ENCODE measurements at places on chromosomes 7 and 10.

DNA sequence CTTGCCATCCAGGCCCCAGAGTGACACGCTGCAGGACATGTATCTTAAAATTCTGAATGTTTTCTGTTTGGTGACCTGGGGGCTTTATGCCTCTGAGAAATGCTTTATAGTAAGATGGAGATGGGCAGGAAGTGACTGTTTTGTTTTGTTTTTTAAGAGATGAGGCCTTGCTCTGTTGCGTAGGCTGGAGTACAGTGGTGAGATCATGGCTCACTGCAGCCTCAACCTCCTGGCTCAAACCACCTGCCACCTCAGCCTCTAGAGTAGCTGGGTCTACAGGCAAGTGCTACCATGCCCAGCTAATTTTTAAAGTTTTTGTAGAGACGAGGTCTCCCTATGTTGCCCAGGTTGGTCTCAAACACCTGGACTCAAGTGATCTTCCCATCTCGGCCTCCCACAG, 20.6 kb downstream of the ZNF777 start:
- DNase-seq = no peak

GRCh38 chr7:92614660-92615174, 24.5 kb upstream of the FAM133B start:
- no peak for DNase-seq

GRCh38 chr10:46220872-46221538, 65.8 kb upstream of the ANTXRL start:
- no peak for DNase-seq

GRCh38 chr10:78411716-78412115, 378.1 kb downstream of the RPS24 start:
- no peak for DNase-seq

GRCh38 chr10:1272777-1273161, 216.6 kb downstream of the WDR37 start:
- DNase-seq = no peak

GRCh38 chr7:107045980-107046379, 1.5 kb downstream of the PRKAR2B start:
- DNase-seq = no peak

DNA sequence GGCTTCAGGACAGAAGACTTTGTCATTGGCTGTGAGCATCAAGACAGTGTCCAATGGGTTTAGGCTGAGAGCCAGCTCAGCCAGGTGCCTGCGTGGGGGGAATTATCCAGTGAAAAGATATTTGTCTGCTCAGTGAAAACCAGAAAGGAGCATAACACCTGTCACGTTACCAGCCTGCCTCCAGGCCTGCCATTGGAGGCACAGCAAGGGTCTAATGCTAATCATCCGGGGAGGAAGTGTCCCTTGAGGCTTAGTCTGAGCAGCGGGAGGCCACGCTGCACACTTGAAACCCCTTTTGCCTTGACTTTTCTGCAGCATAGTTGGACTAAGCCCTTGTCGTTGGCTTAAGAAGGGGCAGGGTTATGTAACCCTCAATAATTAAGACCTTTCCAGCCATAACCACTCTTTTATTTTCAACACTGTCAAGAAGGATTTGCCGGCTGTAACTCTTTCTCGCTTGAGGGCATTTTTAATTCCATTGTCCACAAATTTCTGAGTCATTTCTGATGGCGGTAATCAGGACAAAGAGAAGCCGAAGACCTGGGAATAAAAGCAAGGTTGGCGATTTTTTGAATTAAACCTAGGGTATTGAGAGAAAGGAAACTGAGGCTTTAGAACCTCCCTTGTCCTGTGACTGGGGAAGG, 639.6 kb upstream of the FOXK1 start:
- DNase-seq = no peak

DNA sequence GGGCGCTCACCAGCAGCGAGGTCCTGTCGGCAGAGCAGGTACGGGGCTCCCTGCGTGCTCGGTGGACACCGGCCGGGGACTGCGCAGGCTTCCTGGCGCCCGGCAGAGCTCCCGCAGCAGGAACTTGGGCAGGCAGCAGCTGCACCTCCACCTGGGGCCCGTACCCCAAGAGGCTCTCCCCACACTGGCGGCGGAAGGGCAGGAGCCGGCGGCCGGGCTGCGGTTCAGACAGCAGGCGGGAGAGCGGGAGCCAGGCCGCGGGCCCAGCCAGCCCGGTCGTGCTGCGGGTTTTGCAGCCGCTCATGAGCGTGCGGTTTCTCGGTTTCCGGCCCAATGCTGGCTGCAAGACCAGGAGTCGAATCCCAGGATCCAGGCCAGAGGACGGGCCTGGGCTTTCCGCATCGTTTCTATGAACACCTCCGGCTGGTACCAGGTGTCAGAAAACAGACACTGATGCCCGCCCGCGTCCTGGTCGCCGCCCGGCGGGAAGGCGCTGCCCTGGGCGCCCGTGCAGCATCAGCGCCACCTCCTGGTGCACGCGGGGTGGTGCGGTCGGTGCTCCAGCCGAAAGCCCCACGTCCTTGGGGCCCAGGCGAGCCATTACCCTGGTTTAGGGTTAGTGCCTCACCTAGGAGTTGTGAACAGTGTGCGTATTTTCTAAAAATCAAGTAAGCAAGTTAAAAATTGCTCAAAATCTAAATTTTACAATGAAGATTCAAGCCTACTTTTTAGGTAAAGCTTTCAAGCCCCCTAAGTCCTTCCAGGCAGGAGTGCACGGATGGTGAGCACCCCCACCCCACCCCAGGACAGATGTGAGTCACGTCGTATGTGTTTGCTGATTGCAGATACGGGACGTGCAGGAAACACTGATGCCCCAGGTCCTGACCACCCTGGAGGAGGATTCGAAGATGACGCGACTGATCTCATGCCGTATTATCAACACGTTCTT, 47.4 kb upstream of the PRKAR1B start:
- DNase-seq = peak; percentile 61

- no peak for DNase-seq
These were observed 48.8 kb upstream of the EXOC6 start for GRCh38 chr10:92799568-92799967.

GRCh38 chr10:118033905-118034304, 12.8 kb downstream of the RAB11FIP2 start:
- DNase-seq = no peak

DNA sequence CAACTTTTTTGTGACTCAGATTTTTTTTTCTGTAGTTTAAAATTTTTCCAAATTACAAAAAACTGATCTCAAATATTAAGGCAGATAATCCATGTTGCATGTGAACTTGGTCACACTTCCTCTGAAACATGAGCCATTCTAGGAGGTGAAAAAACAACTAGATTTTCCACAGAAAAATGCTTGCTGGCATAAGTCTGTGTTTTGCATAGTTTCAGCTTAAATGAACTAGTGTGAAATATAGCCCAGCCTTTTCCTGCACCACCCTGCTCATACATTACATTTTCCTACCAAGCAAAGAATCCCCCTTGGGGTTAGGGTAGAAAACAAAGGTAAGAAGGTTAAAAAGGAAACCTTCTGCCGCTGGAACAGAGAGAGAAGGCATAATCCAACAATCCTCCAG, 48.2 kb downstream of the SLC25A13 start:
- no peak for DNase-seq

DNA sequence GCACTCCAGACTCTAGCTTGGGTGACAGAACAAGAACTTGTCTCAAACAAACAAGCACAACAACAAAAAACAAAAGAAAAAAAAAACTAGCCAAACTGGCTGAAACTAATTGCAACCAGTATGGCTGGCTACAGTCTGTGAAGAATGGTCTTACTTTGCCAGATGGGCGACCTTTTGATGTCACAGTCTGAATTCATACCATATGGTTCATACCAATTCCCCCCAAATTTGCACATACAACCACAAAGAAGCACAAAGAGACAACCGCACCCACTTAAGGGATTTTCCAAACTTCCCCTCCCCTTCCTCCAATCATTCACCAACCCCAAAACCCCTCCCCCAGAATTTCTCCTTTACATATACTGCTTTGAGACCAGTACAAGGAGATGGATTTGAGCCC, 114.2 kb downstream of the SPAG6 start:
- no peak for DNase-seq

DNA sequence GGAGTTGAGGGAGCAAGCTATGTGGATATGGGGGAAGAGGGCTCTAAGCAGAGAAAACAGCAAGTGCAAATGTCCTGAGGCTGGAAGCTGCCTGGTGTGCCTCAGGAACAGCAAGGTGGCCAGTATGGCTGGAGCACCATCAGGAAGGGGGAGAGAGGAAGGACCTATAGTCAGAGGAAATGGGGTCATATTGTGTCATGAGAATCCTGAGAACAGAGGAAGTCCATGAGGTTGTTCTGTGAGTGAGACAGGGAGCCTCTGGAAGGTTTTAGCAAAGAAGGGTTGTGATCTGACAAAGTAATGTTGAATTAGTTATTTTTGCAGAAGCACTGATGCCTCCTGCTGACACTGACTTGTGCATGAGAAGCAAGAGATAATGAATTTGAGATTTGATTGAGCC, 204.3 kb downstream of the PTEN start:
- no peak for DNase-seq

GRCh38 chr7:135247746-135248471, 14.3 kb downstream of the STRA8 start:
- DNase-seq = no peak

DNA sequence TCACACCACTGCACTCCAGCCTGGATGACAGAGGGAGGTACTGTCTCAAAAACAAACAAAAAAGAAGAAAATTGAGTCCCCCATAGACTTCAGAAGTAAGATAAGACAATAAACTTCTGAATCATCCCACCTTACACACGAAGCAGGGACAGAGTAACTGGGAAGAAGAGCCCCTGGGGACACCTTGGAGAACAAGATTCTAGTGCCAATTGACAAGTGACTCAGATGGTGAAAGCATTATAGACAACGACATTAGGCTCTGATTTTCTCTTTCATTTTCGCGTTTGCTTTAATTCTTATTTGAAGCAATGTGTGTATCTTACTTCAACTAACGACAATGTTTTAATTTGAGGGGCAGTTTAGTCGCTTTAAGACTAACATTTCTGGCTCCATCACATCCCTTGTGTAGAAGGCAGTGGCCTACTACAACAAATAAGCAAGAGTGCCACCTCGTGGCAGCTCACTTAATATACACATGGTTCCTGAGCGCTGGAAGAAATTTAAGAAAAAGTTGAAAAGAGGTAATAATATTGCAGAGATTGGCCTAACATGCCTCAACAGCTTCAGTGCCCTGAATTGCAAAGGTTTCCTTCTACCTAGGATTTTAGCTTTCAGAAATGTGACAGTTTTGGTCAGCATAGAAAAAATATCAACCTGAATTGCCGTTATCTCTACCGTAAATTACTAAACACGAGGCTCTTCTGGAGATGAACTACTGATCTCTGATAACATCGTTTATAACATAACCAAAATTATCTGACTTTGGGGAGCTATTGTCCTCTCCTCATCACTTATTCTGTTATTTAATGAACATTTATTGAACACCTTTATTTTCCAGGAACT, 36.7 kb downstream of the ASNS start:
- DNase-seq = peak; percentile 39

- no peak for DNase-seq
These were observed 26.4 kb downstream of the AUTS2 start for GRCh38 chr7:69624435-69625230.

DNA sequence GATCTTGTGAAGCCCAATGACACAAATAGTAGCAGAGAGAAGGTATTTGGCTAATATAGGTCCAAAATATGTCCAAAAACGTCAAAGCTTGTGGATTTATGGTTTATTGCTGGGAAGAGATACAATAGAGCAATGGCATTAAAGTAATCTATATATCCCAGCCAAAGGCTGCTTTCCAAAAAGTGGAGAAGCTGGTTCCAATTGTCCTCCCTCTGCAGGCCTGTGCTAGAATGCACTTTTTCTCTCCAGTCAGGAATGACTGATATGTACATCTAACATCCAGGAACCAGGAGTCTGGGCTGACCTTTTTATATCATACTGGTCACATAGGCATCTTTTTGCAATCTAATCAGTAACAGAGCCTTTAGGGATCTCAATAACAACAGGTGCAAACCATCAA, 167.1 kb upstream of the FAM3C start:
- DNase-seq = no peak

DNA sequence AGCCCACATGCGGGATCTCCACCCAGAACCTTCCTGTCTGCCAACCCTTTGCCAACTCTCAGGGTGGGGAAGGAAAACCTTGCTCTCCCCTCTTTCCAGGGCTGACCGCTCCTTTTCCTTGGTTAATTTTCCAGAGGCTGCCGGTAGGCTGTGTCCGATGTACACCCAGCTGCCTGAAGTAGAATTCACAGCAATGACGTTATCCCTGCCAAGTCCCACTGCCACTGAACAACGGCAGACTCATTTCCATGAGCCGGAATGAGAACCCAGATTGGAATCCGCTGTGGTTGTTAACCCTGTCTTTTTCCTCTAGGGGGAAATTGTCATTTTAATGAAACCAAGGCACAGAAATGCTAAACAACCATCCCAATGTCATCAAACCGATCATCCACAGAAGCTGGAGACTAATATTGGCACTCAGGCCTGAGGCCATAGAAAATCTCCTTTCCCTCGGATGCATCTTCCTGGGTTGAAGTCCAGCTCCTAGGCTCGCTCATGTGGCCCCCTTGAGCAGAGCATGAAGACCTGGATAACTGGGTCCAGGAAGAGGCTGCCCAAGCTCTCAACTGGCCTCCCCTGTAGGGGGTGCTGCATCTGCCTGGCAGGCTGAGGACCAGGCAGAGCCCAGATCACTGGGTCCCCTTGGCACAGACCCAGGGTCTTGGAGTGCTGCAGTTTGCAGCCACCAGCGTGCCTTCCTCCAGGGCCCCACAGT, 30.4 kb downstream of the KLRG2 start:
- no peak for DNase-seq

DNA sequence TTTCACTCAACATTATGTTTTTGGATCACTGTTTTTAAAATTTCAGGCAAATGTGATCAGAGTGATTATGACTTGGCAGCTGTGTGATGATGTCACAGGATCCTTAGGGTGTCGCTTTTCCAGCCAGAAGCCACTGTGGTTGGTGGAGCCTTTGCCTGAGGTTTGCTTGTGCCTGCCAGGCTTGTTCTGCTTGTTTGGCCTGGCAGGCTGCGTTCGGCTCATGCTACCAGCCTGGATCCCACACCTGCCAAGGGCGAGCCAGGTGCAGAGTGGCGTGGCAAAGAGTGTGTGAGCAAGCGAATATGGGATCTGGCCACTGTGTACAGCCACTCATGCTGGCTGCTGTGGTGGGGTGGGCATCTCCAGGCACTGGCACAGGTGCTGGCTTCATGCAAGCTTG, 55.7 kb downstream of the ADK start:
- no peak for DNase-seq

DNA sequence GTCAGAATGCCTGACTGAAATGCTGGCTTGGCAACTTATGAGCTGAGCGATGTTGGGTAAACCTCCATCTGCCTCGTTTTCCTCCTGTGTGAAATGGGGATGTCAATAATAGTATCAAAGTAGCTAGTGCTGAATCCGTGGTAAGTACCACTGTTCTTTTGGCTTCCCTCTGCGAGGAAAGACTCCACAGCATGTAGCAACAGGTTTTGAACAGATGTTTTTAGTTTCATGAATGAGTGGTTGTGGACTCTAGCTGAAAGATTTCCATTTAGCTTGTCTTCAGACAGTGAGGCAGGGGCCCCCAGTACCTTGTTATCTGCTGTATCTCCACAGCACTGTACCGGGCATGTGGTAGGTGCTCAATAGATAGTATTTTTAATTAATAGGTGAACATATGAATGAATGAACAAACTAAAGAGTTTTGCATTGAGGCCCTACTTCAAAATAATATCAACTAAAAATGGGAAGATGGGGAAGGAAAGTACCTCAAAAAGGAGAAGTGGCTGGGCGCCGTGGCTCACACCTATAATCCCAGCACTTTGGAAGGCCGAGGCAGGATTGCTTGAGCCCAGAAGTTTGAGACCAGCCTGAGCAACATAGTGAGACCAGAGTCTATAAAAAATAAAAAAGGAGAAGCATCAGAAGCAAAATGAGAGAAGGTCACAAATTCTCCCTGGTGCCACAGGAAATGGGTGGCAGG, 5.6 kb upstream of the DLG5 start:
- DNase-seq = no peak

GRCh38 chr7:150897502-150898474, 45.5 kb downstream of the AOC1 start:
- no peak for DNase-seq
